CD4-positive, alpha-beta T cell treated with Interleukin-17A for 4 hours (primary cell): ENCODE measurements at places on chromosomes 4 and X.
A peak's percentile ranks its signal among the peaks of the same experiment; 100 is the strongest.

DNA sequence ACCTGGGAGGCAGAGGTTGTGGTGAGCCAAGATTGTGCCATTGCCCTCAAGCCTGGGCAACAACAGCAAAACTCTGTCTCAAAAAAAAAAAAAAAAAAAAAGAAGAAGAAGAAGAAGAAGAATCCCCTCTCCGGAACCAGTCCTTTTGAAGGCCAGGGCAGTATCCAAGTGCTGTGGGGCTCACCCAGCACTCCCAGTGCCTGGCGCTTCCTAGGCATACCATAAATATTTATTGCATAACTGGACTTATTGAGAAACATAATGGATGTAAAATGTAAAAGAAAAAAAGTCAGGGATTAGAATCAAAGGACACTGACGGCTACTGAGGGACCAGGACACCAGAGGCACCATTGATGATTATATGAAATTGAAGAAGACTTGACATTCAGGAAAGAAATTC, 162.1 kb upstream of the KIT start:
- DNase-seq: no peak

GRCh38 chr4:118983293-118983692, 94.6 kb downstream of the SYNPO2 start:
- DNase-seq: no peak

DNA sequence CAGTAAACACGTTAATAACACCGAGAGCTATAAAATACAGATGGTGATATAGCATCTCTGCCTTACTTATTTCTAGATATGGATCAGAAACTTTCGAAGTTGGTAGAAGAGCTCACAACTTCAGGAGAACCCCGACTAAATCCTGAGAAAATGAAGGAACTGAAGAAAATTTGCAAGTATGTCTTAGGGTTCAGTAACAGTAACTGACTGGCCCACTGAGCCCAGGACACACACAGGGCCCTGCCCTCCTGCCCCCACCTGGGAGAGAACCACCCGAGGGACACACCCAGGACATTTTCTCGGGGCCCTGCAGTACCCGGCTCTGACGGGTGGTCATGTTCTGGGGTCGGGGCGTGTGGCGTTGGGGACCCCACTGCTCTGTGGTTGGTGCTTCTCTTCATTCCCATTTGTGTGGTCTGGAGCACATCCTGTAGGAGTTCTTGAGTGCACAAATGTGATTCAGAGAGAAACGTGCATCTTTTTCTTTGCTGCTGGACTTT, 1.1 kb downstream of the UVSSA start:
- no peak for DNase-seq

DNA sequence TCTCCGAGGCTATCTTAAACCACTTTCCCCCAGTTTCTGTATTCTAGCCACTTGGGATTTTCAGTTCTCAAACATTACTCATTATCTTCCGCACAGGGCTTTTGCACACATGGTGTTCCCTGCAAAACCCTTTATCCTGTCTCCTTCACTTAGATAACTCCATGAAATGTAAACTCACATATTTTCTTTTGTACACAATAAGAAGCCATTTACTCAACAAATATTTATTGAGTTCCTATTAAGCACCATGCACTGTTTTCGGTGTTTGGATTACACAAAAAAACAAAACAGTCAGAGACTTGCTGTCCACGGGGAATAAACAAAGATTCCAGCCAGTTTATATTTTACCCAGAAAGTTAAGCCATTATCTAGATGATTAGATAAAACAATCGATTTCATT, 42.5 kb upstream of the UNC5C start:
- no peak for DNase-seq

- DNase-seq: no peak
Observed at GRCh38 chr4:109032671-109033070, 269.8 kb downstream of the COL25A1 start.

DNA sequence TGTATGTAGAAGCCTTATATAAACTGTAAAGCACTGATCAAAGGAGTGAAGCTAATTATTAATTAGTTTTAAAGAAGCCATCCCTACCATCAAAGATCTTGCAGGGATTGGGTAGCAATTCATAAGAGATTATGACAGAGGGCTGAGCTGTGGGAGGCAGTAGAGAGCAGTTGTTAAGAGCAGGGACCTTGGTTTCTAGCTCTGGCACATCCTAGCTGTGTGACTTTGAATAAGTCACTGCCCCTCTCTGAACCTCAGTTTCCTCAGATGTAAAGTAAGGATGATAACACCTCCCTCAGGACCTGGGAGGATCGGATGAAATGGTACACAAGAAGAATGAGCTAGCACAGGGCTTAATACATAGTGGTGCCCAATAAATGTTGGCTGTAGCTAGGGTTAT, 45.4 kb downstream of the APLN start:
- DNase-seq: no peak

DNA sequence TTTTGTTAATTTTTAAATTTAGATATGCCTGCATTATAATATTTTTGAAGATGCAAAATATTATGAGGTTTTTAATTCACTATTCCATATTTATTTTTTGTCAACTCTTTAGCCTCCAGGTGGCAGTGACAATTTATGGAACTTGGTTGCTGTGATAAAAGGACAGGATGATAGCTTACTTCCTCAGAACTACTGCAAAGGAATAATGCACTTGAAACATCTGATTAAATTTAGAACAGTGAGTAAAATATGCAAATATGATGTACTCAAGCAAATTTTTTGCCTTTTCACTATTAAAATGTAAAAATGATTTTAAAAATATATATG, 45.1 kb downstream of the SPATA4 start:
- no peak for DNase-seq

- peak; percentile 90 for DNase-seq
Observed at GRCh38 chr4:6909113-6909969, at the start of gene TBC1D14. TBC1D14 (plus strand) TSS chr4:6909826; CDS start chr4:6923390, 13,564 bp downstream.
